ENCODE measurements at places on chromosomes 6 and 20.

DNA sequence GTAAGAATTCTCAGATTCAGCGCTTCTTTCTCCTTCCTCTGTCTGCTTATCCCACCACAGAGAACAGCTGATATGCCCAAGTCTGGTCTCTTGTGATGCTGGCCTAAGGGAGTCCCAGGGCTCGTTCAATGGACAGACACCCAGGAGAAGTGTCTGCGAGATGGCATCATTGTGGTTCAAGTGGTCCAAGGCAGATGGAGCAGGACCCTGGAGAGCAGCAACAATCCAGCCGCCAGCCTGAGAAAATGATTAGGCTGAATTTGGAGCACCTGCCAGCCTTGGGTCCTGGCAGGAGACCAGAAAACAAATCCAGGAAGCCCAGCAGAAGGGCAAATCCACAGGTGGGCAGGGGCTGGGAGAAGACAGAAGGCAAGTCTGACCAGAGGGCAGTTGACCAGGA, 145.8 kb downstream of the PTPRT start:
- no peak for DNase-seq

DNA sequence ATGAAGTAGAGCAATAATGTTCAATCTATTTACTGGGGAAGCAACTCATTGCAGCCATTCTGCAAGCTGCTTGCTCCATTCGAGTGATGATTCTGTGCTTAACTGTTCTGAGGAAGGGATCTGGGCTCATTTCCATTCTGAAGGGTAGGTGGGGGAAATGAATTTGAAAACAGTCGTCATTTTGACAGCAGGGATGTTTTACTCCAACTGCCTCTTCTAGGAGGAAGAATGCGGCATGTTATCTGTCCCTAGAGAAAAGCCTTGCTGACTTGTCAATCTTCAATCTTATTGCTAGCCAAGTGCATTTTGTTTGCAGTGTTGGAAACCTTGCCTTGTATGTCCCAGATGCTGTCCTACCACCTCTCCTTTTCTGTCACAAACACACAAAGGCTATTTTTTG, 105.9 kb downstream of the PRDM13 start:
- DNase-seq = no peak

DNA sequence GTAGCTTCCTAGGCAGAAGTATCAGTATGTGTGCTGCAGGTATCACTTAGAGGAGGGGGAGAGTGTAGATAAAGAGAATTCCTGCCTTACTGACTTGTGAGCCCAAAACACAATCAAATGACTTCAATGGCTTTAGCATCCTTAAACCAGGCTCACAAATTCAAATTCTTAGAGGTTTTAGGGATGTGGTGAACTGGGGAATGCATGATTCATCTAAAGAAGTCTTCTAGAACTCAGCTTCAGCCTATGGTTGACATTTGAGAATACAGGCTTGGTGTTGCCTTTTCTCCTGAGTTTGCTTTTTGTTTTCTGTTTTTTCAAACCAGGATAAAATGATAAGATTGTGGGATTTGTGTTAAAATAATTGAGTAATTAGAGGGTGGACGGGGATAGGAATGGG, 14.4 kb downstream of the SNRPC start:
- no peak for DNase-seq

DNA sequence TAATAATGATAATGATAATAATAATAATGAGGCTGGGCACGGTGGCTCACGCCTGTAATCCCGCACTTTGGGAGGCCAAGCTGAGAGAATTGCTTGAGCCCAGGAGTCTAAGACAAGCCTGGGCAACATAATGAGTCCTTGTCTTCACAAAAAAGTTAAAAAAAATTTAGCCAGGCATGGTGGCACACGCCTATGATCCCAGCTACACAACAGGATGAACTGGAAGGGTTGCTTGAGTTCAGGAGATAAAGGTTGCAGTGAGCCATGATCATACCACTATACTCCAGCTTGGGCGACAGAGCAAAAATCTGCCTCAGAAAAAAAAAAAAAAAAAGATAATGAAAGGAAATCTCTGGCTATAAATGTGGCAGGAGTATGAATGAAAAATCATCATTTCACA, 213.4 kb downstream of the HIVEP2 start:
- no peak for DNase-seq

- no peak for DNase-seq
Measured at GRCh38 chr20:12821249-12821648, 187.5 kb upstream of the SPTLC3 start.

DNA sequence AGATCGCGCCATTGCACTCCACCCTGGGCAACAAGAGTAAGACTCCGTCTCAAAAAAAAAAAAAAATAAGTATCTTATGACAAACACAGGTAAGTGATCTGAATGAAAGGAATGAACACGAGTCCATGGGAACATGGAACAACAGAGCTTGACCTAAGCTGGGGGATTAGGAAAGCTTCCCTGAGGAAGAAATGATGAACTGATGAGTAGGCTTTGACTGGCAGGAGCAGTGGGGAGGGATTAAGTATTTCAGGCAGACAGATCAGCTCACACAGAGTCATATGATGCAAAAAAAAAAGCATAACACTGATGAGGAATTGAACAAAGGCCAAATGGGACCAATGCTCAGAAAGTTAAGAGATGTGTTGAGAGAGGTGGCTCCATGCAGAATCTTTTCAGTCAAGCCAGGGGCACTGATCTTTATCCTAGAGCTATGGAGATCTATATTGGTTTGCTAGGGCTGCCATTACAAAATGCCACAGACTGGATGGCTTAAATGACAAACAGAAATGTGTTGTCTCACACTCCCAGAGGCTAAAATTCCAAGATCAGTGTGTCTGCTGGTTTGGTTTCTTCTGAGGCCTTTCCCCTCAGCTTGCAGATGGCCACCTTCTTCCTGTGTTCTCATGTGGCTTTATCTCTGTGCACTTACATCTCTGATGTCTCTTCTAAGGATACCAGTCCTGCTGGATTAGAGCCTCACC, 85.6 kb downstream of the ANKRD6 start:
- no peak for DNase-seq

GRCh38 chr6:27332692-27333641, 20.9 kb upstream of the POM121L2 start:
- no peak for DNase-seq

DNA sequence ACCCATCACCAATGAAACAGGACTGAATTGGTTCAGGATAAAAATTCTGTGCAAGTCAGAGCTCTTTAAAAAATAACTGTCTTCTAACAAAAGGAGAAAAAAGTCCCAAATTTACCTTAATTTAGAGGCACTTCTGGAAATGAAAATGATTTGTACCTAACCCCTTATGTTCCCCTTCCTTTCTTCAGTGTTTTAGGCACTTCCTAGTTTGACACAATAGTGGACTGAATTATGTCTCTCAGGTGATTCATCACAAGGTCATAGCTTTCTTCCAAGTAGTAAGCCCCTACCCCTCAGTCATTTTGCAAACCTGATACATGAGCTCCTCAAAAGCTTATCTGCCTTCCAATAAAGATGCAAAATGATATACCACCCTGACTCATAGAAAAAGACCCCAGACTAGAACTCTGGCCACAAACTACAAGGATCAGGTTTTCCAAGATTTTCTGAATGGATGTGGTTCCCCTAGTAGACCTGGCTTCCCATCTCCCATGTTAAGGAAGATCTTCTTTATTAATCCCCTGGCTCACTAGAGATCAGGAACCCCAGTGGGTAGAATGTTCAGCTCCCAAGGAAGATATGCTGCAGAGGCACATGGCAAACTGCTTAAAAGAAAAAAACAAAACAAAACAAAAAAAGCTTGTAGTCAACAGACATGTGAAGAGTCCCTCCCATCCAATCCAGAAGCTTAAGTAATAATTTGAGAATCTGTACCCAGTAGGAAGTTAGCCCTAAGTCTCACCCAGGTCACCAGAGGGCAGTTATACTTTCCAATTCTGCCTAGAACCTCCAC, 3.6 kb downstream of the PPP1R10 start:
- no peak for DNase-seq

GRCh38 chr6:3118353-3119039, at the start of gene BPHL:
Gene BPHL, plus strand, starts transcription at chr6:3118711. Its CDS starts 30 bp downstream, at chr6:3118741.
- DNase-seq = peak; percentile 82

DNA sequence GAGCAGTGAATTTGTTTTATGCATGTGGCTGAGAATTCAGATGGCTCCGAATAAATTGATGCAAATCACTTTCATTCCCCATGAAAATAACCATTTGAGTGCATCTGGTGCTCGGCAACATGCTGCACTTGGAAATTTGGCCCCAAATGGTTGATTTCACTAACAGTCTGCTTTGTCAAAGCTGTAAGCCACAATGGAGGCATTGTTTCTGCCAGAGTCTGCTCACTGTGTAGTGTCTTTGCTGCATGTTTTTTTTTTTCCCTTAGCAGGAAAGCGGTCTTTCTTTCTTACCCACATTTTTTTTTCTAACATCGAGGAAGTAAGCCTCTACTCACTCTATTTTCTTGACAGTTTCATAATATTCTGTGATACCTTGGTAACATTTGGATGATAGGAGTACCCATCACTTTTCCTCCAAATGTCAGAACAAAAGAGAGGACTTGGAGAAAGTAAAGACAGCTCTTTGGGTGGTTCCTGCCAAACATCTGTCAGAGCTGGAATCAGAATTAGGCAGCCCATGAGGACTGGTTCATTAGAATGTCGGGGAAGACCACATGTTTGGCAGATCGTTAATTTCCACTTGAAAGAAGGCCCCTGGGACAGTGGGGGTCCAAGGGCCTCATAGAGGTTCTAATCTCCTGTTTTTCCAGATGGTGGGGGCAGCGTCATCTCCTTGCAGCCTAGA, 149.5 kb downstream of the DOK5 start:
- no peak for DNase-seq

- no peak for DNase-seq
Measured at GRCh38 chr6:31765910-31766794, 3.7 kb downstream of the SAPCD1 start.

- DNase-seq = no peak
Measured at GRCh38 chr20:1041845-1042390, 39.8 kb upstream of the RSPO4 start.

GRCh38 chr6:142794424-142794823, 150.6 kb downstream of the HIVEP2 start:
- DNase-seq = no peak

DNA sequence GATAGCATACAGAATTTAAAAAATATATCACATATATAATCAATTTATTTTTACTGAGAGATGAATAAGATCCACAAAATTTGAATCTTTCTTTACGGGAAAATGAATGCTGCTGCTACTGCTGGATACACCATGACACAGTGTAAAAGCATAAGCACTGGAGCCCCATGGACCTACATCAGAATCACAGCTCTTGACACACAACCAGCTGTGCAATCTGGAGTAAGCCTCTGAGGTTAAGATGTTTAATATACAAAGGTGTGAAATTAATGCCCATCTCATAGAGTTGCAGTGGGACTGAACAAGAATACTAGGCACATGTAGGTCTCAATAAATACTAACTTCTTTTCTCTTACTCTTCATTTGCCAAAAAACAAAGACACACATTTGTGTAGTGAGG, 48.1 kb downstream of the MAN1A1 start:
- no peak for DNase-seq

DNA sequence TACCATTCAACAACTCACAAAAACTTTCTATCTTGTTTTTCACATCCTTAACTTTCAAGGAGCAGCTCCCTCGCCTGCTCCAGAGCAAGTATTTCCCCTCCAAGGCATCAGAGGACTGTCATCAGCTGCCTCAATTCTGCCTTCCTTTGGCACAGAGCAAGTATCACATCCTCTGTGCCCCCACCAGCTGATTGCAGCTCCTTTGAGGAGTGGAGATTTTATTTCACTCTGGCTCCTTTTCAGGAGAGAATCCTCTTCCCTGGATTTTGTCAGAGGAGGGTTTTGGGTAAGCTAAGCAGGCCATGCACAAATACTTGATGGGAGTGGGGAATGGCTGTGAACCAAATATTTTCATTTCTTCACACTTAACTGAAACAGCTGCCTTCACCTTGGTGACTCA, 610.5 kb upstream of the FLRT3 start:
- DNase-seq = no peak

- no peak for DNase-seq
Measured at GRCh38 chr20:1784586-1784985, 110.6 kb upstream of the SIRPA start.

DNA sequence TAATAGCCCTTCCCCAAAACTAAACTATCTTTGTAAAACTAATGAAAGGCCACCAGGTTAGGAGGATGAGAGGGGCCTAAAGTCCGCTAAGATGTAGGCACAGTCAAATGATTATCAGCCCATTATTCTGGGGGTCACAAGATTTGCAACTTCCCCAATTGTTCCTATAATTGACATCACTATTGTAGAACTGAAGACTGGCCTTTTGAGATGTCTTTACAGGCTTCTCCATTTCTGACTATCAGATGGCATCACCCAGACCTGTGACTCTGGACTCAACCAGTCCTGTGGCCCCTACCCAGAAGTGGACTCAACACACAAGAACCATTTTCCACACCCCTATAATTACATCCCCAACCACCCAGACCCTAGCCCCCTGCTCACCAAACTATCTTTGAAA, 61.5 kb upstream of the MAP7 start:
- DNase-seq = no peak

DNA sequence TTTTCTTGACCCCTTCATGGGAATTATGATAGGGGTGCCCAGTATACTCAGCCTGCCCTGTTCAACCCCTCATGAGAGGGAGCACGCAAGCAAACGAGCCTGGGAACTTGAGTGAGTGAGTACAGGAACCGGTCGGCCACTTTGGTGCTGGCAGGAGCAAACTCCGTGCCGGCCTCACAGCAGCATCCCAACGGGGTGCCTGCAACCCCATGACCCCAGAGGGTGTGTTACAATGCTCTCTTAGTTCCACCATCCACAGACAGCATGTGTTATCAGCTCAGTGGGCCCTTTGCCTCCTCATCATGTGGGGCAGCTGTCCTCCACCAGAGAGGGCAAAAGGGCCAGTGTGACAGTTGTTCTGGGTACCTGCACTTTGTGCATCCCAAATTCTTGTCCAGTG, 289.8 kb downstream of the FRK start:
- no peak for DNase-seq

- DNase-seq = no peak
Measured at GRCh38 chr20:18747090-18747489, 66.5 kb upstream of the SCP2D1 start.

DNA sequence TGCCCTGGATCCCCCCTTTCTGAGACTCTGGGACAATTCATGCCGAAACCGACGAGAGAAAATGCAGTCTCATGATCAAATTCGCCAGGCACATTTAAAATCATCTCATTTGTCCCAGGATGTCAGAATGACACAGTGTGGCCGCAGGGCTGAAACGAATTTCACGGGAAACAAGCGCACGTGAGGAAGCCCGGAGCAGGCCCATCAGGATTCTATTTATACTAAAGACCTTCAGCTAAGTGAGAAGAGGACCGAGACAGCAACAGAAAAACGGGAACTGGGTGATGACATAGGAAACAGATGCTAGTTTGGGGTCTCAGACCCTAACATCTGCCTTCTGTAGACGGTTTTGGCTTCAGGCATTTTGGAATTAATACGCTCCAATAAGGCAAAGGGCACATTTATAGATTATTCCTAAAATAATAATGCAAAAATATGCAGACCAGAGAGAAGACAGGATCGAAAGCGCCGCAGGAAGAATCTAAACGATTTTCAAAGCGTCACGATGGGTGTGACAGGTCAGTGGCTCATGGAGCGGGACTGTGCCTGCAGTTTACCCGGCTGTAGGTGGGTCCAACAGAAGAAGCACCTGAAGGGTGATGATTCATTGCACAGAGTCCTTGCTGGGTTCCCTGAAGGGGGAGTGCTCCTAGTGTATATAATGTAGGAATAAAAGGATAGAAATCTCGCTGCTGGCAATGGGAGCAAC, 80.8 kb upstream of the MPC1 start:
- DNase-seq = peak; percentile 98

GRCh38 chr6:83514866-83515466, 2.6 kb downstream of the PRSS35 start:
- peak; percentile 56 for DNase-seq

- peak; percentile 80 for DNase-seq
Measured at GRCh38 chr6:10403385-10404106, 11.3 kb downstream of the TFAP2A start.

GRCh38 chr6:80282913-80283554, 176.6 kb downstream of the BCKDHB start:
- no peak for DNase-seq
